Regular cardiac myocyte (primary cell): ENCODE measurements at places on chromosomes 2 and 18. TPM values are rescaled to one million over a fixed set of nuclear protein-coding genes. Genes with fewer than 3 reads are reported as not detected.

MC5R gene
- total RNA-seq: under 0.01 TPM in 1 of 2 replicates, not detected in the other

SLC9A4 gene
- not detected in 2 replicates for total RNA-seq

CD8B2 gene
- total RNA-seq: not detected in 2 replicates

LRRC30 gene
- total RNA-seq: not detected in 2 replicates

BMP10 gene
- not detected in 2 replicates for total RNA-seq

CTLA4 gene
- under 0.01 and 1.7 TPM in 2 replicates for total RNA-seq

ANKRD30B gene
- 0.96 and 4.5 TPM in 2 replicates for total RNA-seq

FTCDNL1 gene
- 1.1 and 2.1 TPM in 2 replicates for total RNA-seq

STPG4 gene
- total RNA-seq: under 0.01 and 0.56 TPM in 2 replicates

DTNA gene
- total RNA-seq: 14.8 and 31.3 TPM in 2 replicates

RAD51AP2 gene
- under 0.01 TPM in 2 replicates for total RNA-seq

ALLC gene
- total RNA-seq: under 0.01 TPM in 1 of 2 replicates, not detected in the other

CCL20 gene
- total RNA-seq: 1.3 and 57.5 TPM in 2 replicates

RAPGEF4 gene
- 0.77 and 9.6 TPM in 2 replicates for total RNA-seq

DNAH7 gene
- 0.19 and 0.56 TPM in 2 replicates for total RNA-seq

CYP27A1 gene
- 0.58 and 2.0 TPM in 2 replicates for total RNA-seq

NAT8 gene
- total RNA-seq: not detected in 2 replicates

MBOAT2 gene
- total RNA-seq: 64.5 and 92.6 TPM in 2 replicates

UGT1A4 gene
- 0.28 TPM in 1 of 2 replicates, not detected in the other for total RNA-seq

GDF7 gene
- total RNA-seq: under 0.01 and 0.28 TPM in 2 replicates
